GM19239 (cell line): ENCODE measurements at places on chromosomes 5 and 9.

GRCh38 chr9:105443121-105443520, 4.7 kb upstream of the FSD1L start:
- no peak for DNase-seq

- no peak for DNase-seq
Observed at GRCh38 chr5:127001621-127002296, 28.6 kb downstream of the MARCHF3 start.

GRCh38 chr9:81396528-81396927, 292.8 kb downstream of the TLE1 start:
- no peak for DNase-seq

- no peak for DNase-seq
Observed at GRCh38 chr9:97516111-97516510, 14.6 kb downstream of the TMOD1 start.

DNA sequence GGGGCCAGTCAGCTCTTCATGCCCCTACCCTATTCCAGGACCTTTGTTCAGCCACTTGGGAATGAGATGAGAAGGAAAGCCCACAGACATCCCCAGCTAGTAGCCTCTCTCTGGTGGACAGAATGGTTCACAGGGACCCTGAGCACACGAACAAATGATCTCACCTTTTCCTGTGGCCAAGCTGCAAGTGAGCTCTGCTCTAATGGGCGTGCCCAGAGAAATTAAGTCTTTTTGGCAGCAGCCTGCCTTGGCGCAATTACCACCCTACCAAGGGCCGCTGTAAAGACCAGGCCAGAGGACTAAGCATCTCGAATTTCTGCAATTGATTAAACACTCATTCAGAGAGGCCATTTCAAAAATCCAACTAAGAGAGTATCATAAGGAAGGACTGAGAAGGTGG, 56.0 kb downstream of the WHRN start:
- no peak for DNase-seq
